Neural cell (in vitro differentiated cells): ENCODE measurements at places on chromosomes 6 and 20. TPM values are rescaled to one million over a fixed set of nuclear protein-coding genes. Genes with fewer than 3 reads are reported as not detected.

The GSTA1 gene
- 0.86 TPM in 1 of 2 replicates, not detected in the other for polyA plus RNA-seq

The RUNX2 gene
- 0.46 TPM in 1 of 2 replicates, not detected in the other for polyA plus RNA-seq

The ZC3H12D gene
- polyA plus RNA-seq: 0.66 and 1.0 TPM in 2 replicates

The ZBTB46 gene
- 15.0 and 21.0 TPM in 2 replicates for polyA plus RNA-seq

The TRIM38 gene
- not detected in 2 replicates for polyA plus RNA-seq

The ECT2L gene
- not detected in 2 replicates for polyA plus RNA-seq

The TSBP1 gene
- polyA plus RNA-seq: not detected in 2 replicates
